ENCODE measurements at places on chromosomes 7 and 10. TPM values are rescaled to one million over a fixed set of nuclear protein-coding genes. Genes with fewer than 3 reads are reported as not detected.

The TBC1D12 gene
- total RNA-seq = 0.82 TPM

The DRGX gene
- not detected for total RNA-seq

GRCh38 chr10:88991899-88992320 lies 1.3 kb downstream of the FAS start:
- DNase-seq = no peak

The COL17A1 gene
- not detected for total RNA-seq

GRCh38 chr10:99329304-99329553 lies at the start of gene CNNM1:
CNNM1 (plus strand) TSS chr10:99329356; CDS start chr10:99329388, 32 bp downstream.
- no peak for DNase-seq

The AGMO gene
- total RNA-seq = not detected

DNA sequence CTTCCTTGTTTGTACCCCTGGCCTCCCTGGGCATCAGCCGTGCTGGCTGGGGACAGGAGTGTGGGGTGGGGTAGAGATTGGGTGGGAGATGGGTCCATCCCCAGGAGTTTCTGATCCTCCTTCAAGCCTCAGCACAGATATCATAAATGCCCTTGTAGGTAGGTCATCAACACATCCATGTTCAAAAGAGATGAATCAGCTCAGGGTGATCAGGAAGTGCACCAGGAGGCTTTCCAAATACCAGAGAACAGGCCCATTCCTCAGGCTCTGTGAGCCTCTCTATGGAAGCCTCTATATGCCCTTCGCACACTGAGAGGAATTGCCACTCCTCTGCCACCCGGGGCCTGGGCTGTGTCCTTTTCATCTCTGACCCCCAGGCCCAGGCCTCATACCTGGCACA lies 31.9 kb upstream of the ADCYAP1R1 start:
- DNase-seq = no peak

The SFTPA1 gene
- total RNA-seq = not detected

DNA sequence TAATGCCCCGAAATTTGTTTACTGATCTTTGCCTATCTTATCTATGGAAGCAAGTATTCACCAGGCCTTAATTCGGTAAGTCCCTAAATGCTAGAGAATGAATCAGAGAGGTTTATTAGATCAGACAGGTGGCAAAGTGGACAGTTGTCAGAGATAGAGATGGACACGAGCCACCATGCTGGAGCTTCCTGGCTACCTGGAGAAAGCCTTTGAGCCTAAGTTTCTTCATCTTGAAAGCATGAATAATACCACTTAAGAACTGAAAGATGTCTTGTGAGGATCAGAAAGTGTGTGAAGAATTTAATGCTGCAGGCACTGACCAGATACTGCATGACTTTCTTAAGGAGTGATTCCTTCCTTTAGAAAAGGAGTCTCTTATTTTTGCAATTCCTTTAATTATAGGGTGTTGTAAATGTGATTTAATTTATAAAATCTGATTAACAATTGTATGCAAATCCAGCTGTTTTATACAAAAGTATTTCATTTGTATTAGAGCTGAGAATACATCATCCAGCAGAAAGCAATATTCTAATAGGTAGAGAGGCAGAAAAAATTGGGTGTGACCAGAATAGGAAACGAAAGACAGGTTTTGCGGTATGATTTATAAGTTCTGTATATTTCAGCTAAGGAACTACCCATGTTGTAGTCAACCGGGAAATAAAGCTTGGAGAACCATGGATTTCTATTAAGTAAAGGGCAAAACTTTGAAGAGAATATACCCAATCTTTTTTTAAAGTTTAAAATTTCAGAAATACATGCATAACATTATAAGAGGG lies 82.7 kb downstream of the SMURF1 start:
- DNase-seq = no peak

- peak; percentile 44 for DNase-seq
Measured at GRCh38 chr10:132107186-132107948, 41.6 kb downstream of the JAKMIP3 start.

DNA sequence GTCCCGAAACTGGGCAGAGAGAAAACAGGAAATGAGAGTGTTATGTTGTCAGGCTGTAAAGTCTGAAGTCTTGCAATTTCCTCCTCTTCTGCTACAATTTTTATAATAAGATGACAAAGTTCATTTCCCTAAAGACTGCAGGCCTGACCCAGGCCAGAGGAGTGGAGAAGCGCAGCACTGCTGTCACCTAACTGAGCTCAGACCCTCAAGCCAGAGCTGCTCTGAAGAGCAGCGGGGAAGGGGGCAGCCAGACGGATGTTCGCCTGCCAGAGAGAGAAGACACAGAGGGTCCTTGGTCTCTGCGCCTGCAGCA lies 12.6 kb upstream of the AOAH start:
- DNase-seq = no peak

The KIF5B gene
- total RNA-seq = 48.5 TPM

DNA sequence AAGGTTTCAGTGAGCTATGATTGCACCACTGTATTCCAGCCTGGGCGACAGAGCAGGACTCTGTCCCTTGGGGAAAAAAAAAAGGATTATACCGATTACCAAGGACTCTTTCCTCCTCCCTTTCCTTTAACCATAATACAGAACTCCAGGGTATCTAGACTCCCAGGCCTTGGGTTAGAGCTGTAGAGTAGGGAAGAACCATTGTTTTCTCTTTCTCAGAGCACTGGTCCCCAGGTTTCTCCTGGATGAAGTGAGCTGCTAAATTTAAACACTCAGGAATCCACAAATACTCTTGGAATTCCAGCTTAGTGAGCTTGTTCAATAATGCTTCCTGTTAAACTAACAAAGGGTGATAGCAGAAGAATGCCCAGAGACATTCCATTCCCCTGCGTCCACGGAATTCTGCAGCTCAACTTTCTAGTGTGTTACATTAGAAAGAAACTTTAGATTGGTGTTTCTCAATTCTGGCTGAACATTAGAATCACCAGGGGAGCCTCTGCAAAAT lies 14.6 kb upstream of the RPEL1 start:
- no peak for DNase-seq
